Activated T-helper 1 cell treated with anti-CD3 and anti-CD28 coated beads, Interleukin-2, amount 50 U/mL, for 16 hours (primary cell): ENCODE measurements at places on chromosomes 16 and 17.

GRCh38 chr16:73275024-73275423, 227.1 kb upstream of the ZFHX3 start:
- DNase-seq = no peak

DNA sequence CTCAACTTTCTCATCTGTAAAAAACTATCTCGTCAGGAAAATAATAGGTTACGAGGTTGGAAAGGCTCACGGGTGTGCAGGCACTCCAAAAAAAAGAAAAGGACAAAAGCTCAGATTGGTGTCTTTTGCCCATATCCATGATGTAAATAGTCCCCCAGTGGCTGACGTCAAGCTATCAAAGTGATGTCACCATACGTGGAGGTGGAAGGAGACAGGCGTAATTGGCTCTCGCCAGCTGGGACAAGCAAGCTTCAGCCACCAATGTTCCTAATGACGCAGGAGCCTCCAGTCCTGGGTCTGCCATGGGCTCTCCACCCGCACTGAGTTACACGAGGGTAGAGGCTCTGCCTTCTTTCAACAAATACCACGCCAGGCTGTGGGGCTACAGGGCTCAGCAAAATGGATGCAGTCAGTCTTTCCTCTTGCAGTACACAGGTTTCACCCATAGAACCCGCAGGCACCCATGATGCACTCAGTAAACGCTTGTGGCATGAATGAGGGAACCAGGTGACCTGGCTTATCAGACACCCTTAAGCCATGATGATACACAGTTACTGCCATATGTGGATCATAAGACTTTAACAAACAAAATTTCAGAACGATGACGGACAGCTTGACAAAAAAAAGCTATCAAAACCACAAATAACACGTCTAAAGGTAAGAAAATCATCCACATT, 50.5 kb downstream of the COTL1 start:
- no peak for DNase-seq

DNA sequence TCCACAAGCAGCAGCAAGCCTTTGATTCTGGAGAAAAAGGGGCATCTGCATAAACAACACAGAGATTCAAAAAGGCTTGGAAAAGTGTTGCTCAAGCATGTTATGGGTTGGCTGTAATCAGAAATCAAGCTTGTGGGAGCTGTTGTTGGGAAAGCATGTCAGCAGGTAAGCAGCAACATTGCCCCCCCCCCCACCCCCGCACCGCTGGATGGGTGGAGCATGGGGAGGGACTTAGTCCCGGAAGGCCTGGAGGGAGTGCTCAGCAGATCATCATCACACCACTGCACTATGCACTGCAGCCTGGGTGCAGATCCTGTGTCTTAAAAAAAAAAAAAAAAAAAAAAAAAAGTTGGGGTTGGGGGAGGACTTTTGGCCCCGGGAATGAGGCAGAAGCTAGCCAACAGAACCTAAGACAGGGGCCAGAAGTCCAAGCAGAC, 16.8 kb upstream of the AKAP1 start:
- DNase-seq = no peak

GRCh38 chr17:34066528-34066927, 188.6 kb upstream of the CCL2 start:
- no peak for DNase-seq

DNA sequence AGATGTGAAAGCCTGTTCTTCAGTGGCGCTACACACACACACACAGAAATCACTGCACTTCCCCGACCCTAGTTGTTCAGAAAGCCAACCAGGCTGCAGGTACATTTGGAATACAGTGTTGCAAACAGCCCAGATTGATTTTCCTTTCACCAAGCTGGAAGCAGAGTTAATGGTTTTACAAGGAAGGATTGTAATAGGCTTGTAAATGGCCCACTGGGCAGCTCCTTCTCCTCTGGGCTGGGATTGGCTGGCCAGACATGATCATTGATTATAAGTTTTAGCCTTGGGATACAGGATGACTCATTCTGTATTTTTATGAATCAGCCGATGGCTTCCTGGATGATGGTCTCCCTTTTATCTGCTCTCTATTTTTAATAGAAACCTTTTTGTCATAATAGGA, 2.5 kb downstream of the VAT1L start:
- DNase-seq = no peak

DNA sequence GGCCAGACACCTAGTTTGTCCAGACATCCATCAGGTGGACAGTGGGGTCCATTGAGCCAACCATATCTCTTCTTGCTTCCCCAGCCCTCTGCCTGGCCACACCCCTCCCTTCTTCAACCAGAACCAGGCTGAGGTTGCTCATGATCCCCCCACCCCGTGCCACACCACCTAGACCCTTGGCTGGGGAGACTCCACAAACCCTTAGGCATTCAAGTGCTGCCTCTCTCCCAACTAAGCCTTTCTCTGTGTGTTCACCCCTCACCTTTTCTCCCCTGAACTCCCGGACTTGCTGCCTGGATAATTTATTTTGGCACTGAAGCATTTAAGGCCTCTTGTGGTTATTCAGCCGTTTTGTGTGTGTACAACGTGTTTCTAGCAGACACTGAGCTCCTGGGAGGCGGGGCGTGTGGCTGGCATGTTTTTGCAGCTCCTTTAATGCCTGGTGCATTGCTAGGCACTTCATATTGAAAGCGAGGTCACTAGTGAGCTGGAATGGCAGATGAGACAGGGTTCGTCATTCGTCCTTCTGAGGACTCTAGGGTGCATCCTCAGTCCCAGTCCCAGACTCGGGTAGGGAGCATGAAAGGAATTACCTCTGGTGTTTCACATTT, 28.7 kb downstream of the CACNA1G start:
- no peak for DNase-seq

DNA sequence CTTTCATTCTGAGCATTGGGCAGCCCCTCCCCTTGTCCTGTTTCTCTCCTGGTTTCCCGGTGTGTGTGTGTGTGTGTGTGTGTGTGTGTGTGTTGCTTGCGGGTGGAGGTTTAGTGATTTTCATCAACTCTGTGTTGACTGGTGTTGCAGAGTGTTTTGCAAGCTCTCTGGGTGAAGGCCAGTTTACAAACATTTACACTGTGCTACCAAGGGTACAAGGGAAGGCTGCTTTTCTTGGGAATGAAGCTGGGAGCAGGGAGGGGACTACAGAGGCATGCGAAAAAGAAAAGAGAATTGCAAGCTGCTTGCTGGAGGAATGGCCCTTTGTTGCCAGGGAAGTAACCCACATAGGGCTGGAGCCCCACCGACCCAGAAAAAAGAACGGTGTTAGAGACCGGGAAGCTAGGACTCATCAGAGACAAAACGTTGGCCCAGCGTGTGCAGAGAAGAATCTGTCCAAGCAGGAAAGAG, 29.6 kb downstream of the HS3ST3B1 start:
- no peak for DNase-seq

DNA sequence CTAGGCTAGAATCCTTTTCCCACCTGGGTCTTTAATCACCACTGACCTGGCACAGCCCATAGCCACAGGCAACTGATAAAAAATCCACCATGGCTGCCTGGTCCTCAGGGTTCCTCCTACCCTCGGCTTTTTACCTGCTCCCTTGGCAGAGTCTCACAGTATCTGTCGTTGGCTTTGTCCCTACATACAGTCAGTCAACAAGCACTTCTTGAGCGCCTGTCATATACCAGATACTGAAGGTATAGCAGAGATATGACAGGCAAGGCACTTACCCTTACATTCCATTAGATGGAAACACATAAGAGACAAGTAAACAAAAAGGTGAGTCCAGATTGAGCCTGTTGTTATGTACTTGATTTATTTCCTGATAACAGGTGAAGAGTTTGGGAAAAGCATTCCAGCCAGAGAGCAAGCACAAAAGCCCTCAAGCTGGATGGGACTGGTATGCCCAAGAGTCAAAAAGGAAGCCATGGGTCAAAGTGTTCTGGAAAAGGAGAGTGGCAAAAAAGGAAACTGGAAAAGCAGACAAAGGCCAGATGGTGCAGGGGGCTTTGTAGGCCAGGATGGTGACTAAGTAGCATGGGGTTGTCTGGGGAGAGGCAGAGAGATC, 247.0 kb downstream of the CHD9NB start:
- no peak for DNase-seq

DNA sequence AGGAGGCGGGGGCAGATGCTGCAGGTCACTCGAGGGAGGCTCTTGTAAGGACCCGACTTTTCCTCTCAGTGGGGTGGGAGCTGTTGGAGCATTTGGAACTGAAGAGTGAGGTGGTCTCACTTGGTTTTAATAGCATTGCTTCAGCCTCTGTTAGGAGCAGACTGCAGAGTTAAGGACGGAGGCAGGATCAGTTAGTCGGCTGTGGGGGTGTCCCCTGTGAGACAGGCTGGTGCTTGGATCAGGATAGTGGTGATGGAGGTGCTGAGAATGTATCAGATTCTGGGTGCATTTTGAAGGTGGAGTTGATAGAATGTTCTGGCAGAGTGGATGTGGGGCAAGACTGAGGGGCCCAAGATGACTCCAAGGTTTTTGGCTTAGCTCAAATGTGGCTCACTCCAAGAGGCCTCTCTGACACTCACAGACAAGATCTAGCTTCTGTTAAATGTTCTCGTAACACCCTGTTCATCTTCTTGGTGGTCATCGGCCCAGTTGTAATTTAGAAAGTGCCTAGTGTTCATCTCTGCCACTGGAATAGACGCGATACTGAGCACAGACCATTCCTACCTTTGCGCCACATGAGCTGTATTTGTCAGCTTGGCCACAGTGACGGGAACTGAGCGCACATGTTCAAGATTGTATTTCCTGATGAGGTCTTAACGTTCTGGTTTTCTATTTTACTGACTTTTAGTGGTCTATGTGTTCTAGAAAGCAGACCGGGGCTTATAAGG, 7.5 kb downstream of the LCMT1 start:
- no peak for DNase-seq

- DNase-seq = no peak
Measured at GRCh38 chr17:78478757-78479297, 98.4 kb downstream of the DNAH17 start.

GRCh38 chr17:16429083-16429482, 13.7 kb downstream of the TRPV2 start:
- no peak for DNase-seq

- no peak for DNase-seq
Measured at GRCh38 chr17:31584438-31585279, 193.2 kb downstream of the RAB11FIP4 start.

DNA sequence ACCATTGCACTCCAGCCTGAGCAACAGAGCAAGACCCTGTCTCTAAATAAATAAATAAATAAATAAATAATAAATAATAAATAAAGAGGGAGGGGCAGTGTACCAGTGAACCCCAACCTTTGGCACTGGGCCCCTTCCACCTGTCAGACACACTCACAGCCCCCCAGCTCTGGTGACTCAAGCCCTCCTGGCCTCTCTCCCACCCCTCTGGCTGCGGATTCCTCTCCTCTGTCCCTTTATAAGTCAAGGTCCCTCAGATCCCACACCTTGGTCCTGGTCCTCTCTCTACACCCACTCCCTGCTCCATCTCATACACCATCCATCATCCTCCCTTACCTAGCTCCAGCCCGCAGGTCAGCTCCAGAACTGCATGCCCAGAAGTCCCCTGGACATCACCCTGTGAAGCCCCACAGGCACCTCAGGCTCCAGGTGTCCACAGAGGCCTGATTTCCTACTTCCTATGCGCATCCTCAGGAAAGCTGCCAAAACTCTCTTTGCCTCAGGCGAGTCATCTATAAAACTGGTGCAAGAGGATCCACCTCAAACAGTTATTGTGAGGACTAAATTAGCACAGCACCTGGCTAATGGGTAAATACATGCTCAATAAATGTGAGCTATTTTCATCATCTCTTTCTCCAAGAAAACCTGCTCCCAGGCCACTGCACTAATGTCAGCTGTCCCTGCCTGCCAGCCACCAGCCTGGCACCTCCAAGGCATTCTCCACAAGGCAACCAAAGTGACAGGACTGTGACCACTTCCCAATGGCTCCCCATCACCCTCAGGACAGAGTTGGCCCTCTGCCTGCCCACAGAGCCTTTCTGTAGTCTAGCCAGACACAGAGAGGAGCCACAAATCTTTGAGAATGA, 46.8 kb downstream of the BEAN1 start:
- no peak for DNase-seq

- DNase-seq = no peak
Measured at GRCh38 chr16:75938818-75939217, 212.5 kb upstream of the CPHXL start.

DNA sequence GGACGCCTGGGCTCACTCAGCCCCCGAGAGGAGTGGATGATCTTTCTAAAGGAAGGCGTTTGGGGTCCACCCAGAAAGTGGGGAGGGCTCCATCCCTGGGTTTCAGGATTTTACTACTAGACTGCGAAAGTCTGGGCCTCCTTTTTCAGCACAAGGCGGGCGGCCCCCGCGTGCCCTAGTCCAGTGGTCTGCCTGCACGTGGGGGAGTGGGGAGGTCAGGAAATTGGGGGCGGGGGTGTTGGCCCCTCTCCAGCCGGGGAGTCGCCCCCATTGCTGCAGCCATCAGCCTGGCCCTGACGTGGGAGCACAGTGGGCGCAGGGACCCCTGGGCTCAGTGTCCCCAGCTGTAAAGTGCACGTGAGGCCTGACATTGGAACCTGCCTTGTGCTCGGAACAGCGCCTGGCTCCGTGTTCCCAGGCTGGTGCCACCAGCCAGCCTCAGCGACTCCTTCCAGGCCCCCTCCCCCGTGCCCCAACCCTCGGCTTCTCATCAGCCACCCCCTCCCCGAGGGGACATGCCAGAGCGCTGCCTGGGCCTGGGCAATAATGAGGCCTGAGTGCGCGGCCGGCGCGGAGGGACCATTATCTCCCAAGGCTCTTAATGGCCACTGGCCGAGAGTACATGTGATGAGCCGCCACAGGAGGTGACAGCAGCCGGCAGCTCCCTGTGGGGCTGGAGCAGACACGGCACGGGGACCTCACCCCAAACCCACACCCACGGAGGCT, 2.4 kb upstream of the C1QTNF8 start:
- DNase-seq = no peak

DNA sequence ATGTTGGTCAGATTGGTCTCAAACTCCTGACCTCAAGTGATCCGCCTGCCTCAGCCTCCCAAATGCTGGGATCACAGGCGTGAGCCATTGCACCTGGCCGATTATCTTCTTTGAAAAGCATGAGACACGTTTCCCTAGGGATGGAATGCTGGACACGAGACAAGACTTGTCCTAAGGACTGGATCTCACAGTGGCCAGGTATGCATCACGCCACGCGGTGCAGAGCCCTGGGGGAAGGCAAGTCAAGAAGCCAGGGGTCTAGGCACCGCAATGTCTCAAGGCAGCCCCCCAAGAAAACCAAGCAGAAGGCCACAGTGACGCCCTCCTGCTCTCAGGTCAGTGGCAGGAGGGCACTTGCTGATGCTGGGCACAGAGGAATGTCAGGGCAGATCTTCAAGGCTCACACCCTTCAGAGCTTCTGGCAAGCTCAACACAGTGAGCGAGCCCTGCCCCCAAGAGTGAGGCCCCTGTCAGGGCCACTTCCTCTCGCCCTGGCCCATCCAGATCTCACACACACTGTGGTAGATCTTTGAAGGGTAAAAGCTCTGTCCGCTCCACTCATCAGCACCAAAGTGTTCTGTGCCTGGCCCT, 134.7 kb downstream of the ZNF778 start:
- DNase-seq = no peak

- DNase-seq = no peak
Measured at GRCh38 chr16:72261127-72261526, 89.2 kb upstream of the PMFBP1 start.

- no peak for DNase-seq
Measured at GRCh38 chr17:13297183-13297582, 279.4 kb upstream of the ELAC2 start.

GRCh38 chr16:47599512-47599911, 138.4 kb downstream of the PHKB start:
- DNase-seq = no peak

- DNase-seq = no peak
Measured at GRCh38 chr17:72393553-72393952, 272.7 kb downstream of the SOX9 start.
